CD8-positive, alpha-beta T cell (primary cell): ENCODE measurements at places on chromosomes 12 and 14. TPM values are rescaled to one million over a fixed set of nuclear protein-coding genes. Genes with fewer than 3 reads are reported as not detected.

DNA sequence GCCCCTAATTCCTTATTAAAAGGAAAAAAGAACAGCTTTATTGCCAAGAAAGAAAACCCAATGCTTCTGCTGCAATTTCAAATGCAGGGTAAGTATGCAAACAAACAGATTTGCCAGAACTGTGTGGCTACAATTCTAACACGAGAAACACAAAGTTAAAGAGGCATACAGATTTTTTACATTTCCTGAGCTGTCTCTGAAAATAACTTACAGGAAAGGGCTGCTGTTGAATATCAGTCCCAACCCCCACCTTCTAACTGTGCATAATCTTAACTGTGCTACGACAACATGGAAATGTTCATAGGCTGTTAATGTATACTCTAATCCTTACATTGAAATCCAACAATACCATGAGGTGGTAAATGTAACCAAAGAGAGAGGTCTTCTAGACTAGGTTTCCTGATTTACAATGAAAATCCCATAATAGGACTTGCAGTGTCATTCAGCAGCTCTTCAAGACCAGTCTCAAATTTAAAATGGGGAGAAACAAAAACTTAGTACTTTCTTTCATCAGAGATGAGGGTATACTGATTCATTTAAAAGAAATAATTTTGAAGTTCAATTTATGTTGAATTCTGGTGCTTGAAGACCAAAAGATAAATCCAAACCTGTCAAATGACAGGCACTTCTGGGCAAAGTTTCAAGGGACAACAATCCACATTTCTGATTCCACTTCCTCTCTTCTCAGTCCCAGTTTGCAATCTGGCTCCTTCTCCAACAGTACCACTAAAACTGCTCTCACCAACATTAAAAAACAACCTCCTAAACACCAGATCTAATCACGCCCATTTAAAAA lies 14.4 kb downstream of the FGD6 start:
- no peak for DNase-seq

GRCh38 chr14:36293824-36294223 lies 26.6 kb downstream of the MBIP start:
- no peak for DNase-seq

TUBA1C gene
- total RNA-seq, result 25.5 TPM

MANSC4 gene
- total RNA-seq, result not detected

DNA sequence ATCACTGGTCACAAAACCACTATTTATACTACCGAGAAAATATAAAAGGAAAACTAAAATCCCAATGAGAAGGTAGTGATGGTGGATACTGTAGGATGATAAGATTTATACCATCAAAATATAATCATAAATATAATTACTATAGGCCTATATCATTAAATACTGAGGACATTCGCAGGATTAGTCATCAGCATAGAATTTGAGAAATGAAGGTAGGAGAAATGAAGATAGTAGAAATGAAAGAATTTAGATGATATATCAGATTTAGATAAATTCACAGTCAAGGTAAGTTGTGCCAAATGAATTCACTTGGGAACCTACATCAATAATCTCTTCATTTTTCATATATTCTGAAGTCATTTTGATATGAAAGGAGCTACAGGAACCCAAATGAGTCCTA lies 82.8 kb downstream of the DAAM1 start:
- no peak for DNase-seq

DNA sequence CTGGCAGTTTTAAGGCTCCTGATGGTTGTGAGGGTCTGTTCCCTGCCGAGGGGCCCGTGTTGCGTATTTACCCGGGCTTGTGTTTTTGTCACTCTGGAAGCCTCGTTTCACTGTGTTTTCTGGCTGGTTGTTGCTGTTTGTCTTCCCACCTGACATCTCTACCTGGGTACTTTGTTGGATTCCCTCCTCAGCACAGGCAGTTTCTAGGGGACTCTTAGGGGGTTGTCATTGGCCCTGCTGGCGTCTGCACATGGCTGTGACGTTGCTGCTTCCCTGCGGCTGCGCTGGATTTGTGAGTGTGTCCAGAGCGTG lies 6.4 kb downstream of the FBRSL1 start:
- DNase-seq, result no peak

DNA sequence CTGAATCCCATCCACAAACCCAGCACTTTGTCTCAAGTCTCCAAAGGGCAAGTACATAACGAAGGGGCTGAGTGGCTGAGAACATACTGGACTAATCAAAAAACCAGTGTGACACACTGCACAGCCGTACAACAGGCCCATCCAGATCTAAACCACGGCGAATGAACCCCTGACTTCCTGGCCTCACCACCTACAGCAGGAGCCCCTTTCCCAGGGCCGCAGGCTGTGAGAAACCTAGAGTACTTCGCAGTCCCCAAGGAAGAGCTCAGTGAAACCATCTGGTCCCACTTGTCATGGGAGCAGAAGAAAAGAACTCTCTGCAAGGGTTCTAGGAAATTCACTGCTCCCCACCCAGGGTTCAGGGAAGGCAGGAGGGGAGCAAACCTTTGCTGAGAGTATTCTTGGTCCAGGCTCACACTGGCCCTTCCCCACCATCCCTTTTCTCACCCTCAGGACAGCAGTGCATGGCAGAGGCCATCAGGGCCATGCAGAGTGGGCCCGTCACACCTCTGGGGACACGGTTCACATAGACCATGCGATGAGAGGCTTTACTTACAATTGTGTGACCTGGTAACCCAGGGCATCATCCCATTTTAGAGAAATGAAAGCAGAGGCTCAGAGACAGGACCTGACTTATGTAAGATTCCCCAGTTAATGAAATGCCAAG lies 192.8 kb downstream of the BCL11B start:
- DNase-seq, result no peak

- no peak for DNase-seq
Observed at GRCh38 chr12:2753536-2753935, 41.2 kb upstream of the FKBP4 start.

GRCh38 chr12:56677680-56678079 lies 10.4 kb downstream of the PTGES3 start:
- DNase-seq, result no peak
